AG10803 (cell line): ENCODE measurements at places on chromosomes 16 and 17.

- DNase-seq = no peak
These were observed 20.5 kb downstream of the CDIP1 start for GRCh38 chr16:4517812-4518680.

- DNase-seq = no peak
These were observed 35.8 kb downstream of the SRCIN1 start for GRCh38 chr17:38569701-38570512.

GRCh38 chr17:44655983-44656710 lies at the start of gene MEIOC:
TSS of gene MEIOC (plus strand) at chr17:44656468. CDS start at chr17:44656614, 146 bp downstream.
- no peak for DNase-seq

- DNase-seq = no peak
These were observed 1084.9 kb upstream of the RBFOX1 start for GRCh38 chr16:6247775-6248174.

DNA sequence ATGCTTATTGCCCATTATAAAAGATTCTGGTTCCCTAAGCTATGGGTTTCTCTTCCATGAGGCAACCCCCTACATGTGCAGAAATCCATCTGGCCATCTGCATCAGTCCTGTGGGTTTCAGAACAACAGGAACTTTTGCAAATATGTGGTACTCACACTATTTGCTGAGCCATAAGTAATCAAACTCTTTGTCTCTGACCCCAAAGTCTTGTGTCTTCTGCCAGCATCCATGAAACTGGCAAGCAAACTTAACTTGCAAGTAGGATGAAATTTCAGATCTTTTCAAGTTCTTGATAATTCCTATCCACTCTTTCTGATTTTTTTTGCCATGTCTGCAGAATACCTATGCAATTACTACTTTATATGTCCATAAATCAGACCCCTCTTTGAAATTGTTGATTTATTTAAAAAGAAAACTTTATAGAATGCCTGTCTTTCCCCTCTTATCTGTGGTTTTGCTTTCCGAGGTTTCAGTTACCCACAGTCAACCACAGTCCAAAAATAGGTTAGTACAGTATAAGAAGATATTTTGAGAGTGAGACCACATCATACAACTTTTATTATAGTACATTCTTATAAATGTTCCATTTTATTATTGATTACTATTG lies 158.4 kb upstream of the IRX3 start:
- DNase-seq = peak; percentile 24

GRCh38 chr17:79944821-79945391 lies 90.8 kb downstream of the TBC1D16 start:
- no peak for DNase-seq

DNA sequence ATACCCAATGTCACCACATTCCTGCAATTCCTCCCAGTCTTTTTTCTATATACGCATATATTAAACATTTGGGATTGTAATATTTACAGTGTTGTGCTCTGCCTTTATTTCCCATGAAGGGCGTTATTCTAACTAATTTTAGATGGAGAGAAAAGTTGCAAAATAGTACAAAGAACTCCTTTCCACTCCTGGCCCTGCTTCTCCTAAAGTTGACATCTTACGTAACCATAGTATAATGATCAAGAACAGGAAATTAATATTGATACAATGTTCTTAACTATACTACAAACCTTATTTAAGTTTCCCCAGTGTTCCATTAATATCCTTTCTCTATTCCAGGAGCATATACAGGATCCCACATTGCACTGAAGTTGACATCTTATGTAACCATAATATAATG lies 46.3 kb downstream of the TK2 start:
- no peak for DNase-seq

DNA sequence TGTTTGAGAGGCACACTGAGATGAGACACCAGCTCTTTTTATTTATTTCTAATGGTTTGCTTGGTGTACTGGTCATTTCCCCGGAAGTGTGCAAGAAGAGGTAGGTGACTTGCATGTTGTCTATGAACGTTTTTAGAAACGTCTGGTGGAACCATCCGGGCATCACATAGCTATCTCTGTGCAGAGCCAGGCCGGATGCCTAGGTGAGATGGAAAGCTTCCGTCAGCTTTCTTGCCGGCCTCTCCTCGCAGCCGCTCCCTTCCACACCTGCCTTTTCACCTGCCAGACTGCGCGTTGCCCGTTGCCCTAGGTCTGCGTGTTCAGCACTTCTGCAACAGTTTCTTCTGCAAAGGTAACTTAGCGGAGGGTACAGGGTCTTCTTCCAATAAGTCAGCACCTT lies 416.0 kb downstream of the WWOX start:
- DNase-seq = no peak

DNA sequence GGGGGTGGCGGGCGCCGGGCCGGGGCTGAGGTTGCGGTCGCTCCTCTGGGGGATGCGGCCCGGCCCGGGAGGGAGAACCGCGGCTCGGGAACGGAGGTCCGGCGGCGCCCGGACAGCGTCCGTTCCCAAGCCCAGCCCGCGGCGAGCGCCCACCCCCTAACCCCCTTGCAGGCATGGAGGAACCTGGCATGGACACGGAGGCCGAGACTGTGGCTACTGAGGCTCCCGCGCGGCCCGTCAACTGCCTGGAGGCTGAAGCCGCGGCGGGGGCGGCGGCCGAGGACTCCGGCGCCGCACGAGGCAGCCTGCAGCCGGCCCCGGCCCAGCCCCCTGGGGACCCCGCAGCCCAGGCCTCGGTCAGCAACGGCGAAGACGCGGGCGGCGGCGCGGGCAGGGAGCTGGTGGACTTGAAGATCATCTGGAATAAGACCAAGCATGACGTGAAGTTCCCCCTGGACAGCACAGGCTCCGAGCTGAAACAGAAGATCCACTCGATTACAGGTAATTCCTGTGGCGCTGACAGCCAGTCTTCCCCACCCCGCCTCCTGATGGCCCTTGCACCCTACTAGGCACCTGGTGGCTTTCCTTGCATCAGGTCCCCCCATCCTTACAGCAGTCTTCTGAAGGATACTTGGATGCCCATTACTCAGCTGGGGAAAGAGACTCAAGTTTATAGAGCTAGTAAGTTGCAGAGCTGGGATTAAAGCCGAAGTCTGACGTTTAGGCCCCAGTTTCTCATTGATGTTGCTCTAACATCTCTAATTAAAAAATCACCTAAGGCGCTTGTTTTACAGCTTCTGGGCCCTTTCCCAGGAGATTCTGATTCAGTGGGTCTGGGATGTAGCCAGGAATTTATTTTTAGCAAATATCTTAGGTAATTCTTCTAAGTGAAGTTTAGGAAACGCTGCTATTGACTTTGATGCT lies 514 bp downstream of the UBFD1 start:
- peak; percentile 45 for DNase-seq

- DNase-seq = no peak
These were observed 11.2 kb downstream of the PHF12 start for GRCh38 chr17:28940142-28940541.

GRCh38 chr16:56632156-56632847 lies at the start of gene MT1M:
TSS of gene MT1M (plus strand) at chr16:56632659. CDS start at chr16:56632732, 73 bp downstream.
- DNase-seq = no peak

- DNase-seq = no peak
These were observed 1.5 kb upstream of the SOX8 start for GRCh38 chr16:979859-980594.
